T1000 (cell line): ENCODE measurements at places on chromosomes 2 and 18.
A peak's percentile ranks its signal among the peaks of the same experiment; 100 is the strongest.

- no peak for DNase-seq
Observed at GRCh38 chr2:194253528-194254259, 1403.3 kb upstream of the SLC39A10 start.

DNA sequence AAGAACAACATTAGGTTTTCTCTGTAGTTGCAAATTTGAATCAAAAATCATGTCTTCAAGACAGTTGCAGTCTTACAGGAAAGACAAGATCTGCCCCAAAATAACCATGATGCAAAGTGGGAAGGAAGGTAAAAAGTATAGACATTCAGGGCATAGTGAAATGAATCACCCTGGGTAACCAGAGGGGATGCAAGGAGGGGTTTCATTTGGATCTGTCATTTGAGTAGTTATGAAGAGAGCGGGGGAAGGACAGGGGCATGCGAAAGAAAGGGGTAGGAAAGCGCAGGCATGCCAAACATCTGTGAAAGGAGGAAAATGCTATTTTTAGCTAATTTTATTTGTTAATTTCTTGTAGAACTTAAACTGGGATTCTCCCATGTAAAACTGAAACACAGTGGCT lies 219.1 kb upstream of the BOD1L2 start:
- DNase-seq = no peak

- DNase-seq = no peak
Observed at GRCh38 chr2:173463846-173464245, 109.2 kb downstream of the CDCA7 start.

GRCh38 chr2:2328848-2329247 lies 2.2 kb downstream of the MYT1L start:
- DNase-seq = no peak

GRCh38 chr2:33223856-33224255 lies 252.6 kb upstream of the RASGRP3 start:
- DNase-seq = peak; percentile 42

- DNase-seq = no peak
Observed at GRCh38 chr2:41718705-41719104, 329.1 kb upstream of the PKDCC start.

DNA sequence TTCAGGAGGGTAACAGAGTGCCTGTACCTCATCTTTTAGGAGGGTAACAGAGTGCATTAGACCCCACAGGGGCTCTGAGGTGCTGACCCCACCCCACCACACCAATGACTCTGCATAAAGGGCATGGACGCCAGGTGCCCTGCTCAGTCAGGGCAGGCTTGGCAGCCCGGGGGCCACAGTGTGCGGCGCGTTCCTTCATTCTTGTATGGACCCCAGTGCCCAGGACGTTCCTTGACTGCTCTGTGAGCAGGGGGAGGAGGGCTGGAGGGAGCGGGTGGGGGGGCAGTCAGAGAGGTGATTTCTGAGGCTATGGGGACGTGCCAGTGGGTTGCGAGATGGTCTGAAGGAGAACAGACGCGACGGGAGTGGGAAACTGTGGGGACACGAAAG lies 168.7 kb upstream of the NCK2 start:
- DNase-seq = no peak

DNA sequence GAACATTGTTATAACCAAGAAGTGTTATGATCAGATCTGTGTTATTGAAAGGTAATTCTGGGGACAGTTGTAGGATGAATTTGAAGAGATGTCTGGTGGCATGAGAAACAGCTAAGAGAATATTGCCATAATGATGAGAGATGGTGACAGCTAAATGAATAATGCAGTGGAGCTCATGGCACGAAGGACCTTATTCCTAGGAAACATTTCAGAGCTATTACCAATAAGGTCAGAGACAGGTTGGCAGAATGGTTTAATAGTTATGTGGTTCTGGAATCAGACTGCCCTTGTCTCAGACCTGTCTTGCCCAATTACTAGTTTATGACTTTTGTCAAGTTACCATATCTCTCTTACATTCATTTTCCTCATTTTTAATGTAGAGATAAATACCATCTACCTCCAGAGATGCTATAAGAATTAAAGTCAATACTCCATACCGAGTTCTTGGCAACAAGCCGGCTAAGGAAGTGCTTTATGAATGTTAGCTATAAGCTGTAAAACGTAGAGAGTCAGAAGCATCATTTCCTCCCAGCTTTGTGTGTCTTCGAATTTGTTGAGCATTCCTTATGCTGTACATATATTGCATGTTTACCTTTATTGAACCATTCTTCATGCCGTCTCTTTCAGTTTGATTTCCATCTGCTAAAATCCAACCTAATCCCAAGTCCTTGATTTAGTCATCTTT lies 73.6 kb upstream of the COL5A2 start:
- DNase-seq = no peak

- no peak for DNase-seq
Observed at GRCh38 chr2:224638301-224638823, 53.2 kb upstream of the CUL3 start.

DNA sequence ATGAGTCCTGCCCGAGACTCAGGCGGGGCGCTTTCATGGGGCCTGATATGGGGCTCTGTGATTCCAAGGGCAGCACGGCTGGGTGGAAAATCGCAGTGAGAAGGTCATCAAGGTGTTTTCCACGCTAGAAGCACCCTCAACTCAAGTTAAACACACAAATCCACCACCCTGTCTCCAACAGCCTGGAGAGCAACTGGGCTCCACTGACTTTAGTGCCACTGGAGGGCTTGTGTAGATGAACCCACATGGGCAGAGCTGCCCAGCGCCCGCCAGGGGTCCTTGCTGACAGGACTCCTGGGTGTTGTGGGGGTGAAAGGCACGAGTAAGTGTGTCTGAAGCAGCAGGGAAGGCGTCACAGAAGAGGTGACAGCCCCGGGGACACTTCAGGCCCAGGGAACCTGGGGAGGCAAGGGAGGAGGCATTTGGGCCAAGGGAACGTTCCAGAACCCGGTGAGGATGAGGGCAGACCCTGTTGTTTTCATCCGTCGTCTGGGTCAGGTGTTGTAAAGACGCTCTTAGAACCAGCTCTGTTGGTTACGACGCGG lies 51.8 kb upstream of the CTDP1 start:
- DNase-seq = no peak

GRCh38 chr2:19611491-19612332 lies 253.3 kb upstream of the OSR1 start:
- peak; percentile 55 for DNase-seq

- DNase-seq = no peak
Observed at GRCh38 chr2:33727361-33728032, 128.4 kb upstream of the FAM98A start.

DNA sequence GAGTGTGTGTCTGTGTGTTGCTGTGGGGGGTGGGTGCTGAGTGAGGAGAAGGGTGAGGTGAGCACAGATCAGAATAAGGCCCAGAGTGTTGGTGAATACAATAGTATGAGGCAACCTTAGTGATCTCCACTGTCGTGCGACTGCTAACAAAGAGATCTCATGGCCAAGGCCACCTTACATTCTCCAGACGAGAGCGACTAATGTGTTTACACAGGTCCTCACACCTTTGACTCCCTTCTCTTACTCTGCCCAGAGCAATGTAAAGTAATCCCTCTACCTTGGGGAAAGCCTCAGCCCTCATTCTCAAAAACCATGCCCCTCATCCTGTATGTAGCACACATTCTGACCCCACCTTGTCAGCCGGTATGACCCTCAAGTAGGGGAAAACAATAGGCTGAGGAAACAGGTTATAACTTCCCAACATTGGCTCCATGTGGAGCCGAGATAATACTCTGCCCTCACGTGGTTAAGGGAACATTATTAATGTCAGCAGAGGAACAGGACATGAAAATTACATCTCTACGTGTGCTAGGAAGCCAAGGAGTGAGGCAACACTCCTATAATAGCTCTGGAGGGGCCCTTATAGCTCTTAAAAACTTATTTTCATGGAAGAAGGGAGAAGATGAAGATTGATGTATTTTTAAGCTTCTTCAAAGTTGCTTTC lies 323.0 kb upstream of the NT5C1B start:
- no peak for DNase-seq

DNA sequence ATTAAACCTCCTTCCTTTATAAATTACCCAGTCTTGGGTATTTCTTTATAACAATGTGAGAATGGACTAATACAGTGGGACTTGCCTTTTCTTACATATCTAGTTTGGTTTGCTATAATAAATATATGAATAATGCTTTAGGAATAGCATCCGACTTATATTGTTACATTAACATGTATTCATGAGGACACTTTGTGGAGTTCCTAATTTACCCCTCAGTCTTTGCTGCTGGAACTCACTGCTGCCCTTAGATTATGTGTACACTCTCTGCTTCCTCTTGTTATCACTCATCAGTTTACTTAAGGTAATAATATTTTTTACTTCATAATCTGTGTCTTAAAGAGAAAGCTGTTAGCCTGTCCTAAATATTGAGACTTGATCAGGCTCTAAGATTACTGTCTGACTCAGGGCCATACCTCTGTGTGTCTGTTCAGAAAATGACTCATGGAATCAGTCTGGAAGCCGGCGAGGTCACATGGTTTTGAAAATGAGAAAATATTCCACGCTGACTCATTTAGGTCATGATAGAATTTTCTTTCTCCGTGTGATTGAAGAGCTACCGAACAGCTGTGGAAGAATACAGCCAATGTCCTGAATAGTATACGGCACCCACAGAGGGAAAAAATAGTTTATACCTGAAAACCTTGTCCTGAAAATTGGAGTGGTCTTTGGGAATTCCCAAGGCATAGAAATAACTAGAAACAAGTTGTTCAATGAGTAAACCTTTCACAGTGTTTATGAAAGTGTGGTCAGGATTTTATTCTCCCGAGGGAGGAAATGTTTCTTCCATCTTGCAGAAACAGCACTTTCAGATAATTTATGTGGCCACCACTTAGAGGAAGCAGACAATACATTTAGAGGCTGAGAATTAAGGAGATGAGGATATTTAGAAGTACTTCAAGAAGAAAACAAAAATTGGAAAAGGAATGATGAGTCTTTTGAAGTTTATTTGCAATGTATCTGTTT lies 156.4 kb downstream of the DSEL start:
- peak; percentile 36 for DNase-seq

DNA sequence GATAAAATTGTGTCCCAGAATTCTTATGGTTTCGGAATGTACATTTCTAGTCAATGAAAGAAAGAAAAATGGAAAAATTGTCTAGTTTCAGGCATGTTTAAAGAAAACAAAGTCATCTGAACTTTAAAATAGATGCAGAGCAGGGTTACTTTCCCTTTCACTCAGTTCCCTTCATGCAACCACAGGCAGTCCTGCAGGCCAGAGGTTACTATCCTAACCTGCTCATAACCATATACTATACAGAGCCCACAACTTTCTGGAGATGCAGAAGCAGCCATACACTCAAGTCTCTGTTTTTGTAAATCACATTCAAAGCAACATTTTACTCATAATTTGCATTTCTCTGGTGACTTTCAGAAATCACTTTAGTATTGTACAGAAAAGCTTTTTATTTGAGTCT lies 690.3 kb downstream of the MBD2 start:
- no peak for DNase-seq

- no peak for DNase-seq
Observed at GRCh38 chr2:178723786-178724346, 83.4 kb downstream of the TTN start.

DNA sequence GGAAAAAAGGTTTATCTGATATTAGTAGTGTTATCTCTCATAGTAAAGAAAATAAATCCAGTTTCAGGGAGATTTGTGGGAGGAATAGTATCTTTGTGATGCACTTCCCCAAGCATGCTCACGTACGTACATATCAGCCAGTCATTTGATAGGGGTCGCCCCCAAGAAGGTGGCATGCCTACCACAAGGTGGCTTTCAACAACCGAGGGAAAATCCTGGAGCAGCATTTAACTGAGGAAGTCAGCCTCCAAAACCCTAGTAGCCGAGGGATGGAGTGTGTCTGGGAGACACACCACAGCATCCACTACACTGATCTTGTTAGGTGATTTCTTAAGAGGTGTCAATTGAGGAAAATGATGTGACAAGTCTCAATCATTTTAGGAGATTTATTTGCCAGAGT lies 623.9 kb downstream of the NYAP2 start:
- DNase-seq = no peak

GRCh38 chr2:106137731-106138521 lies 56.2 kb downstream of the UXS1 start:
- DNase-seq = no peak

DNA sequence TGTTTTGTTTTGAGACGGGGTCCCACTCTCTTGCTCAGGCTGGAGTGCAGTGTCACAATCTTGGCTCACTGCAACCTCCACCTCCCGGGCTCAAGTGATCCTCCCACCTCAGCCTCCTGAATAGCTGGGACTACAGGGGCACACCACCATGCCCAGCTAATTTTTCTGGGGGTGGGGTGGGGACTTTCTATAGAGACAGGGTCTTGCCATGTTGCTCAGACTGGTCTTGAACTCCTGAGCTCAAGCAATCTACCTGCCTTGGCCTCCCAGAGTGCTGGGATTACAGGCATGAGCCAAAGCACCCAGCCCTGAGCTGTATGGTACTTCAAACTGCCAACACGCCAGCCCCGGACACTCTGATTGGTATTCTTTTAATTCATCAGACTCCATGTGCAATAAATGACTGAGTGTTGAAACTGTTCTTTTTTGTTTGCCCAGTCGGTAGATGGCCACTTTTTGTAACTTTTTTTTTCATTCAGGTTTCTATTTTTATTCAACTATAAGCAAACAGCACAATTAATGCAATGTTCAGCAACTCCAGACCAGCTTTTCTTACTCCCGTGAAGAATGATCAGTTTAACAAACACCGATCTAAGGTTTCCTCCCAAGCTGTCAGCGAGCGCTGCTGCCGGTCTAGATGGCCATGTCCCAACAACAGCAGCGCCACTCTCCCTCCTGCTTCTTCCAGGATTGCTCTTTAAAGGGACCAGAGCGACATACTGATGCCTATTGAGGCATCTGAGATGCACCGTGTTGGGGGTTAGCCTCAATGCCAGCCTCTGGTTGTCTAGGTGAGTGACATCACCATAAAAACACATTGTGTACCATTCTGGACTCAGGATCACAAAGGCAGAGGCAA lies 12.5 kb upstream of the TGOLN2 start:
- no peak for DNase-seq

DNA sequence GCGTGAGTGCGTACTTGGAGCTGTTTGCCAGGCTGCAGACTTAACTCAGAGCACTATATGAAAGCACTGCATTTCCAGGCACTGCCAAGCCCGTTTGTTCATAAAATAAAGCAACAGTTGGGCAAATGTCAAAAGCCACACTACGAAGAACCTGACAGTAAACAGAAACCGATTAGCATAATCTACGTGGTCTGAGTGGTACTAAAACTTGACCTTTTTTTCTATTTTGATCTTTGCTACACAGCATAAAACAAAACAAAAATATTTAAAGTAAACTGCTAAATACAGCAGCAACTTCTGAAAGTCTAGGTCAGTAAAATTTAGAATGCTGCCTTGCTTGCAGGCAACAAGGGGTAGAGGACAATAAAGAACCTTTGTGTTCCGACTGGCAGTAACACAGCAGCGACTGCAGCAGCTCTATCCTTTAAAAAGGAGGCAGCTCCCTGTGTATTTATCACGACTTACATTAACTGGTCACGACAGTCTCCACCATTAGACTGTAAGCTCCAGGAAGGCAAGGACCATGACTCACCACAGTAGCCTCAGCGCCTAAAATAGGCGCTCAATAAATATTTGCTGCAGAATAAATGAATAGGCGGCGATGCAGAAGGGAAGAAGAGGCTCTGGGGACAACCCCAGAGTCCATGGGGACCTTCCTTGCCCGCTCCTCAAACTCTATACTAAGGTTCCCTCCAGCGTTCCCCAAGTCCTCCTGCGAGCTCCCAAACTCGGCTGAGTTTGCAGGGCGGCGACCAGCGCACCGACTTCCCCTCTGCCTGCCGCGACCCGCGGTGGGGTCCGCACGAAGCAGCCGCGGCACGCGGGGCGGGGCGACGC lies 902 bp downstream of the SS18 start:
- DNase-seq = peak; percentile 54

GRCh38 chr18:25810736-25811135 lies 279.7 kb downstream of the SS18 start:
- no peak for DNase-seq
